ENCODE measurements at places on chromosomes 7 and 10.

DNA sequence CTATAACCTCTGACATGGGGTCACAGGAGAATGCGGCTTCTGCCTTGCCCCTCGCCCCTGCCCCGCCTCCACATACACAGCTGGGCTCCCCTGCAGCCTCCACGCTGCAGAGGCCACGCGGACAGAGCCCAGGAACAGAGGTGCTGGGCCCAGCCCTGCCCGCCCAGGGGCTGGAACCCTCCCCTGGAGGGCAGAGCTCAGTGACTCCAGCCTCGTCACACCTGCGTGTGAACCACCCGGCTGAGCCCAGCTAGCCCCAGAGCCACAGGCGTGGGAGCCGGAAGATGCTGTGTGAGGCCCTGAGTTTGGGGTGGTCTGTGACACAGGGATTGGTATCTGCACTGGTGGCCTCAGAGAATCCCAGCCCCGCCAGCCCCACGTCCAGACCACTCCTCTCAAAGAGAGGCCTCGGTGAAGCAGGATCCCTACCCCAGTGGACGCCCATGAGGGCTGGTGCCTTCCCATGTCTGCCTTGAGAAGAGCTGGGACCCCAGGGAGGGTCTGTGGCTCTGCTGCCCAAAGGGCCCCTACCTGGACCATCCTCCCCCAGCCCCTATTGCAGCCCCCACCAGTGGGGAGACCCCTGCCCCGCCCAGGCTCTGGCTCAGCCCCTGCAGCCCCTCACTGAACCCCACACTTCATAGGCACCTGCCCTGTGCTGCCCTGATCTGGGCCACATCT lies 8.1 kb upstream of the ADAP1 start:
- no peak for DNase-seq

DNA sequence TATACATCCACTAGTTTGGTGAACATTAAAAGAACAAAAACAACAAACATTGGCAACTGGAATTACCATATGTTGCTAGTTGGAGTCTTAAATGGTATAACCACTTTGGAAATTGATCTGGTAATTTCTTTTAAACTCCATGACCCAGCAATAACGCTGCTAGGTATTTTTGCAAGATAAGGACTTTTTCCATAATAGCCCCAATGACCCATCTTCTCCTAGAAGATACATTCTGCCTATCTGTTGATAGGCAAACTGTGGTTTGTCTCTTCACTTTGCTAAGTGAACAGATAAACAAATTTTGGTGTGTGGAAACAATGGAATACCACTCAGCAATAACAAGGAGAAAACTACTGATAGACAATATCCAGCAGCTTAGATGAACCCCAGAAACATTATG lies 30.6 kb upstream of the MTURN start:
- DNase-seq = no peak

GRCh38 chr10:75137533-75138438 lies 26.3 kb downstream of the SAMD8 start:
- DNase-seq = no peak

DNA sequence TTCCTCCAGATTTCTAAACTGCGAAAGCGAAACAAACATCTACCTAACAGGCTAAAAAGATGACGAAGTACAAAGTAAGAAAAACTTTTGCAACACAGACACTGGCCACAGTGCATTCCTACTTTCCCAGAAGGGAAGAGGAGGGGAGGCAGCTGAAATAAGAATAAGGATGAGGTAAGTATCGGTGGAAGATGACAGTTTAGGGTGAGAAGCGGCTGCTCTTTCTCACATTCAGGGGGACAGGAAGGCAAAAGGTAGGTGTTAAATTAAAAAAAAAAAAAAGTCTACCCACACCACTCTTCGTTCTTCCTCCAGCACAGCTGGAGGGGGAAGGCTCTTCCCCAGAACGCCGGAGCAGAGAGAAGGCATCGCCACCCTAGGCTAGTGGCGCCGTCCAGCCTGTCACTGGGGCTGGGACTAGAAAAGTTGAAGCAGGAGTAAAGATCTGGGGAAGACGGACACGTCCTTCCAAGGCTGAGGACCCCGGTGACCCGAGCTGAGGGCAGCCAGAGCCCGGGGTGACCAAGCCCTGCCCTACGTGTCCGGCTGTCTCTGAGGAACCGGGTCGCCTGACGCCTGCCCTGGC lies 846 bp downstream of the DNAJC1 start:
- no peak for DNase-seq

DNA sequence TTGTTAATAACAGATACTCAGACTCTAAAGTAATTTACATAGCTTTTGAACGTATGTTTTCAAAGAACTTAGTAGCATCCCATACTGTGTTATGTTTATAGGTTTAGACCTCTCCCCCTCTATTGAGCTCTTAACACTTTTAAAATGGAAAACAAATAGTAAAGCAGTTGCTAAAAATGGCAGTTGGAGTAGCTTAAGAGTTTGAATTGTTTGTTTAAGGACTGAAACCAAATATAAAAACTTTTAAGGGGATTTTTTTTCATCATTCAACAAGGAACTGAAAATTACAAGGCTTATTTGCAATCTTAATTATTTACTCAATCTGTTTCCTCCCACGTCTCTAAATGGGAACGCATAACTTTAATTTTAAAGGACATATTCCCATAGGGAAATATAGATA lies 1.6 kb upstream of the SPAG6 start:
- DNase-seq = no peak

DNA sequence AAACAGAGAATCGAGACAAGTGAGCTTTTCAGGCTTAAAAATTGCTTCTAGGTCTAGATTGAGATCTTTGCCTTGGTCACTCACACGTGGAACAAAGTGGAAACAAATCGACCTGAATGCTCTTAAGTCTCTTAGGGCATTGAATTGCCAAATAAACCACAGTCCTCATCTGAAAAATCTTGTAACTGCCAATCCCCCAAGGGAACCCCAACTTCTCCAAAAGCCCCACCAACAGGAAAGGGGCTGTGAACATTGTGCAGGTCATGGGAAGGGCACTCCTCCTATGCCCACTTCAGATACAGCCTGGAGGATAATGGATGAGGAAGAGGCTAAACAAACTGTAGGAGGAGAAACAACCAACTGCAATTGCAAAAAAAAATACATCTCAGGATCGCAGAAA lies 91.3 kb downstream of the DGKI start:
- no peak for DNase-seq

GRCh38 chr10:84608126-84608525 lies 279.7 kb downstream of the CCSER2 start:
- DNase-seq = no peak

- no peak for DNase-seq
Observed at GRCh38 chr7:90209776-90210175, 1.8 kb upstream of the STEAP2 start.

GRCh38 chr10:91032611-91033206 lies 111.8 kb upstream of the ANKRD1 start:
- no peak for DNase-seq

GRCh38 chr7:67267914-67268313 lies 271.3 kb downstream of the TYW1 start:
- no peak for DNase-seq

- no peak for DNase-seq
Observed at GRCh38 chr7:146022776-146023175, 93.8 kb upstream of the CNTNAP2 start.

DNA sequence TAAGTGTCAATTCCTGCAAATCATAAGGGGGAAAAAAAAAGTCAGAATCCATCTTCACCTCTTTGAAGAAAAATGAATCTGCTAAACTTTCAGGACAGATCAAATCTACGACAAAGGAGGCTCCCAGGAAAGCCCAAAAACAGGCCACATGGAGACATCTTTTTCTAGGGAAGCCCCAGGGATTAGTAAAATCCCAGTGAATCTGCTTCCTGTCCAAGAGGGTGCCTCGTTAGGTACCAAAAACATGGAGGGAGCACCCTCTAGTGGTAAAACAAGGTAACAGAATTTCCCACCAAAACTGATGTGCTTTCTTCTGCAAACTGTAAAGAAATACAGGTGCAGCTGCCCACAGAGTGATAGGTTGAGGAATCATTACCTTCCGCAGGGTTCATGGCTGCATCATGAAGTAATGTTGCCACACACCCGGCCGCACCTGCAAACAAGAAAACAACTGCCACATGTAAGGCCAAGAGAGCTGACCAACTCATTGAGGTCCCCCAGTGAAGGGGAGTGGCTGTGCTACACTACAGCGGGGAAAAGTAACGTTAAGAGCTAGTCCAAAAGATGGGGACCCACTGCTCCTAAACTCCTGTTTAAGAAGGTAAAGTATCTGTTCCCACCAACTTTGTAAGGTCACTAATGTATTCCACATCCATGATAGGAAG lies 7.9 kb downstream of the SLC25A28 start:
- no peak for DNase-seq

- DNase-seq = no peak
Observed at GRCh38 chr10:63217120-63217605, 84.0 kb downstream of the NRBF2 start.

DNA sequence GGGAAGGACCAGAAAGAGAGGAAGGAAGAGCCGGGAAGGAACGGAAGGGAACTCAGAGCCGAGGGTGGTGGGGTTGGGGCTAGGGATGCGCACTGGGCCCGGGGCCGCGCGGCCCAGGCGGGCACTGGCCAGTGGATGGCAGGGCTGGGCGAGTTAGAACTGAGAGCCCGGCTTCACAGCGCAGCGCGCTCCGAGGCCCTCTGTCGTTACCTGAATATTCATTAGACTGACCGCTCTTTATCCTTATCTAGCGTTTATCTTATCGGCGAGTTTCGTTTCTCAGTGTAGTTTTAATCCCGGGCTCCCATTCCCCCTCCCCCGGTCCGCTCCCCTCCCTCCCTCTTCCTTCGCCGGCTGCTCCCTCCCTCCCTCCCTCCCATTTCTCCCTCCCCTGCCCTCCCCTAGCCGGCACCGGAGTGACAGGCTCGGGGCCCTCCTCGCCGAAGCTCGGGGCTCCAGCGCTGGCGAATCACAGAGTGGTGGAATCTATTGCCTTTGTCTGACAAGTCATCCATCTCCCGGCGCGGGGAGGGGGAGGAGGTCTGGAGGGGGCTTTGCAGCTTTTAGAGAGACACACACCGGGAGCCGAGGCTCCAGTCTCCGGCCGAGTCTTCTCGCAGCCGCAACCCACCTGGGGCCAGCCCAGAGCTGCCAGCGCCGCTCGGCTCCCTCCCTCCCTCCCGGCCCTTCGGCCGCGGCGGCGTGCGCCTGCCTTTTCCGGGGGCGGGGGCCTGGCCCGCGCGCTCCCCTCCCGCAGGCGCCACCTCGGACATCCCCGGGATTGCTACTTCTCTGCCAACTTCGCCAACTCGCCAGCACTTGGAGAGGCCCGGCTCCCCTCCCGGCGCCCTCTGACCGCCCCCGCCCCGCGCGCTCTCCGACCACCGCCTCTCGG lies at the start of gene PAX2:
Gene PAX2 (plus strand): TSS at position 596 of the 895 bp plus-strand sequence. CDS start 679 bp downstream, outside the sequence.
- DNase-seq = no peak

GRCh38 chr10:21069929-21070700 lies 173.0 kb upstream of the NEBL start:
- no peak for DNase-seq

DNA sequence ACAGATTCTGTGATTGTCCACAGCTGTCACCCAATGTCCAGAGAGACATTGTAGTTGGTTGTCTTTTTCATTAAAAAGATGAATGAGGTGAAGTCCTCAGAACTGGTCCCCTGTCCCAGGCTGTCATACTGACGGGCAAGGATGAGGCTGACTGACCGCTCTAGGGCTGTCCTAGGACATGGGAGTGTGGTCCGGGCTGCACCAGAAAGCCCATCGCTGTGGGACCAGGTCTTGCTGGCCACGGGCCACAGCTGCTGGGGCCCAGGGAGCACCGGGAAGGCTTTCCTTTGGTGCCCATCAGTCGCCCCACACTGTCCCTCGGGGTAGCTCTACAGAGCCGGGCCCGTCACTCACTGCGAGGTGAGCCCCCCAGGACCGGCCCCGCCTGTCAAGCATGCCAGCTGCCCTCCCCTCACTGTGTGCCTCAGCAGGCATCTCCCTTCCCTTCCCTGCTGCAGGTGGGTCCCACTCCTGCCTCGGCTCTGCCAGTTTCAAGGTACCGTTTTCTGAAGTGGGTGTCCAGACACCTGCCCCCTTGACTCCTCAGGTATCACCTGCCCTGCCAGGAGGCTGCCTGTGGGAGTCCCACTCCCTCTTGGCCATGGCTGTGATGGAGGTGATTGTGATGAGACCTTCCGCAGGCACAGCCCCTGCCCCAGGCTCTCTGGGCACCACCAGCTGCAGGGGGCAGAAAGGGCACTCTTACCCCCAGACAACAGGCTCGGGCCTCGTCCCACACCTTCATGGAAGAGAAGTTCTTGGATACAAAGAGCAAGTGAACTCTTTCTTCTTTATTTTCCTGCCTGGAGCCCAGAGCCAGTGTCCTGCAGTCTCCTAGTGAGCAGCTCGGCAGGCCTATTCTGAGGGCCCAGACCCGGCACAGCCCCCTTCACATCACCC lies 21.7 kb downstream of the LRRC27 start:
- DNase-seq = no peak

GRCh38 chr7:133682364-133683181 lies 429.7 kb downstream of the EXOC4 start:
- DNase-seq = no peak
